ENCODE measurements at places on chromosomes 5 and 9. TPM values are rescaled to one million over a fixed set of nuclear protein-coding genes. Genes with fewer than 3 reads are reported as not detected.

PCDHGA5 gene
- total RNA-seq = 0.44 TPM

DNA sequence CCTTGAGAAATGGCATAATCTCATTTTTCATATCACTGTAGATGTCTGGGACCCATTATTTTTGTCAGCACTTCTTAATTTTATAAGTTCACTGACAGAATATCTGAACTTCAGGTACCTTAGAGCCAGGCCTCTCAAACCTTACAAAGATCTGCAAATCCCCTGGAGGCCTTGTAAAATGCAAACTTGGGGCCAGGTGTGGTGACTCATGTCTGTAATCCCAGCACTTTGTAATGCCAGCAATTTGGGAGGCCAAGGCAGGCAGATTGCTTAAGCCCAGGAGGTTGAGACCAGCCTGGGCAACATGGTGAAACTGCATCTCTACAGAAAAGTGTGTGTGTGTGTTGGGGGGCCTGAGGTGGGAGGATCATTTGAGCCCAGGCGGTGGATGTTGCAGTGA lies 30.8 kb downstream of the RASGRF2 start:
- no peak overlapping the region for H3K4me3 ChIP-seq
- peaks cover 58% of the 10 kb centered on the region for H3K4me1 ChIP-seq
- H3K27ac ChIP-seq = no peak overlapping the region
- no peak for DNase-seq

KIAA1958 gene
- 4.3 TPM for total RNA-seq

GRCh38 chr9:70168521-70168920 lies 90.3 kb upstream of the SMC5 start:
- no peaks in the 10 kb centered on the region for H3K4me1 ChIP-seq
- DNase-seq = no peak
- H3K36me3 ChIP-seq = no peaks in the 10 kb centered on the region
- no peaks in the 10 kb centered on the region for H3K27me3 ChIP-seq
- H3K4me3 ChIP-seq = no peak overlapping the region

- H3K27ac ChIP-seq = no peak overlapping the region
- no peak for DNase-seq
- no peaks in the 10 kb centered on the region for H3K4me1 ChIP-seq
- H3K36me3 ChIP-seq = no peaks in the 10 kb centered on the region
- no peaks in the 10 kb centered on the region for H3K27me3 ChIP-seq
Measured at GRCh38 chr9:87193925-87194868, 246.9 kb upstream of the GAS1 start.

DNA sequence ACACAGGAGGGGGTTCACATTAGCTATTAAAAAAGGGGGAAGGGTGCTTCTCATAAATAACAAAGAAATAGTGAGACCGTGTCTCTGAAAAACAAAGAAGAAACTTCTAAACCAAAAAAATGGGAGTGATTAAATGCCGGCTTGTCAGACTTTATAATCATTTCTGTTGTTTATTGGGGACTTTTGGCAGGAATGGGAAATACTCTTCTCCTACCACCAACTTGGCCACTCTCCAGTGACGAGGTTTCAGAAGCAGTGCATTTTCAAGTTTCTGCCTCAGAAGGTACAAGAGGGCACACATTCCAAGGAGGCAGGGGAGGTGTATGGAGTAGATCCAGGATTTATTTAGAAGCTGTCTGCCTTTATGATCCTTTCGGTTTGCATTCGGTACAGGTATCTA lies 46.2 kb downstream of the LIX1 start:
- H3K4me3 ChIP-seq = no peak overlapping the region
- DNase-seq = no peak

Data from CD4-positive, alpha-beta memory T cell (primary cell).